Trophoblast cell (in vitro differentiated cells and primary cell): ENCODE measurements at places on chromosomes 5 and 9.

DNA sequence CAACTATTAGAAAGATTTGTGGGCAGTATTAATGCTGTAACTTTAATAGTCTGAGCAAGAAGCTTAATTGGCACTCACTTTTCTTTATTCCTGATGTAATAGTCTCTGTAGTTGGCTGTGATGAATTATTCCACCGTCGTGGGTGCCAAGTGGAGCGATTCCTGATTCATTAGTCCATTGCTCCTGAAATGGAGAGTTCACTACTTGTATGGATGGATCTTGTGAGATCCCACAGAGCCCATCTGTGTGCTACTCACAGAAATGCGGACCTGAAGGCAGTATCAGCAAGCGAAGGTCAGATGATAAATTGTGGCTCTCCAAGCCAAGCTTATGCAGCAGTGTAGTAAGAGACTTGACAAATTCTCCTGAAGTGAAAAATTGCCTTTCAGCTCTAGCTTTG lies 212.2 kb downstream of the CHSY3 start:
- H3K4me3 ChIP-seq = no peak overlapping the region
- H3K27me3 ChIP-seq = no peaks in the 10 kb centered on the region

DNA sequence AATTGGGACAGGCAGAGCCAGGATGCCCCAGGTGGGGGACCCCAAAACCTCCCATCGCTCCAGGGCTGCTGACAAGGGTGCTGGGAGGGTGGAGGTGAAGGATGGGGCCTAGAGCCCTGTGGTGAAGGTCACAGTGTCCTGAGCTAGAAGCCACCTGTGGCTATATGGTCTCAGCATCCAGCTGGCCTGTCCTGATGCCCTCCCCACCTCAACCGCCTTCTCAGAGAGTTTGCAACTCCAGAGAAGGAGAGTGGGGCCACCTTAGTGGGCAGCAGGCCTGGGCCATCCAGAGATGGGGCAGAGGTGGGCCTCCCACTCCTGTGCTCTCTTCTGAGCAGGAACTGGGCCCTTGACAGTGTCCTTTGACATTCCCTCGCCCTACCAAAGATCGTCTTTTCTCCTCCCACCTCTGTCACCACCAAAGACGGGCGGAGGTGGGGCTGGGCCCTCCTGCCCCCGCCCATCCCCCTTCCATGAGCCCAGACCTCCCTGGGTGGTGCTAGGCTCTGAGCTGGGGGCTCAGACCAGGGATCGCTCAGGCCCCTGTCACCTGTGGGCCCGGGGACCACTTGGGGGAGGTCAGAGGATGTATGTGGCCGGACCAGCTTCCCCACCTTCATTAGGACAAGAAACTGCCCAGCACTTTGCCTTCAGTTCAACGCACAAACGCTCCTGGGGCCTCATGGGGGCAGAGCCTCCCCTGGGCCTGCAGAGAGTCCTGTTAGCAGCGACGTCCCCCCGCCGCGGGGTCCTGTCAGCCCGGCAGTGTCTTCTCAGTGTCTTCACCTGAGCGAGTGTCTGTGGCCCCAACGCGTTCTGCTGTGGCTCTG lies 10.0 kb upstream of the DOLPP1 start:
- no peaks in the 10 kb centered on the region for H3K27me3 ChIP-seq
- no peak overlapping the region for H3K27ac ChIP-seq
- DNase-seq = no peak
- H3K36me3 ChIP-seq = peaks cover 45% of the 10 kb centered on the region
- H3K4me1 ChIP-seq = no peaks in the 10 kb centered on the region
- H3K4me3 ChIP-seq = no peak overlapping the region

GRCh38 chr5:158265931-158266700 lies 407.2 kb upstream of the CLINT1 start:
- no peaks in the 10 kb centered on the region for H3K4me1 ChIP-seq
- DNase-seq = no peak
- no peak overlapping the region for H3K4me3 ChIP-seq

- no peaks in the 10 kb centered on the region for H3K27me3 ChIP-seq
- no peak overlapping the region for H3K27ac ChIP-seq
- no peak overlapping the region for H3K4me3 ChIP-seq
- H3K36me3 ChIP-seq = no peaks in the 10 kb centered on the region
Measured at GRCh38 chr5:147305147-147305546, 70.3 kb downstream of the STK32A start.

- H3K27me3 ChIP-seq = no peaks in the 10 kb centered on the region
- no peak overlapping the region for H3K4me3 ChIP-seq
- H3K27ac ChIP-seq = no peak overlapping the region
- peaks cover 2% of the 10 kb centered on the region for H3K36me3 ChIP-seq
- H3K4me1 ChIP-seq = peaks cover 14% of the 10 kb centered on the region
Measured at GRCh38 chr9:112034216-112034611, 137.6 kb downstream of the UGCG start.

DNA sequence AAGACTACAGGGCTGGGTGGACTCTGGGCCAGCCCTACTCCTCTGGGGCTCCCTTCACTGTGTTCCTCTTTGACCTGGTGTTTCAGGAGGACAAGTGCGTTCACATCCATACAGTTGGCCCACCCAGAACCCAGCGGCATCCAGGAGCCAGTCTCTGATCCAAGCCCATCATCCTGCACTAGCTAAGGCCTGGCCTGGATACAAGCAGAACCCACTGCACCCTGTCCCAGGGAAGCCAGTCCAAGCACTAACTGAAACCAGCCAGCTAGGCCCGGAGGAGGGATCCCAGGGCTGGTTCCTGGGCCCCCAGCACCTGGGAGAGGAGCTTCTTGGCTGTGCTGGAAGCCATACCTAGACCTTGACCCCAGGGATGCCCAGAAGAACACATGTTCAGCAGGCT lies 4.1 kb upstream of the GBGT1 start:
- H3K27me3 ChIP-seq = no peaks in the 10 kb centered on the region
- H3K36me3 ChIP-seq = no peaks in the 10 kb centered on the region
- DNase-seq = no peak
- H3K4me3 ChIP-seq = no peak overlapping the region
- H3K27ac ChIP-seq = no peak overlapping the region

DNA sequence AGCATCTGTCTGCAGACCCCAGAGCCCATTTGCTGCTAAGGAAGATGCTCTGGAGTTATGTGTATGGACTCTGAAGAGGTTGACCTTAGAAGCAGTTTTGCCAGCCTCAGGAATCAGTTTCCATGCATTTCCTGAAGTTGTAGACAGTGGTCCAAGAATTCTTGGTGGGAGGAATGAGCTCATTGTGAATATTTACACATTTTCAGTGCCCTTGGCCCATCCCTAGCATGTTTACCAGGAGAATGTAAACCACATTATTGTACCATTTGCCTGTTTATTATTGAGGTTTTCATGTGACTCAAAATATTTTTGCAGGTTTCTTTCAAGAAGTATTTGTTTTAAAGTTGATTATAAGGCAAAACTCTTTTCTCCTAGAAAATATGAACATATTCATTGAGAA lies 93.8 kb downstream of the NXNL2 start:
- H3K4me1 ChIP-seq = no peaks in the 10 kb centered on the region
- H3K27me3 ChIP-seq = no peaks in the 10 kb centered on the region
- DNase-seq = no peak
- no peak overlapping the region for H3K4me3 ChIP-seq
- H3K27ac ChIP-seq = no peak overlapping the region

- H3K27me3 ChIP-seq = no peaks in the 10 kb centered on the region
- DNase-seq = no peak
- H3K27ac ChIP-seq = no peak overlapping the region
- peaks cover 2% of the 10 kb centered on the region for H3K4me1 ChIP-seq
- H3K4me3 ChIP-seq = no peak overlapping the region
Measured at GRCh38 chr9:76557674-76558225, 98.8 kb downstream of the GCNT1 start.
